Osteoblast (primary cell): ENCODE measurements at places on chromosomes 12 and 14. TPM values are rescaled to one million over a fixed set of nuclear protein-coding genes. Genes with fewer than 3 reads are reported as not detected.

The OR6C2 gene
- not detected in 2 replicates for total RNA-seq

DNA sequence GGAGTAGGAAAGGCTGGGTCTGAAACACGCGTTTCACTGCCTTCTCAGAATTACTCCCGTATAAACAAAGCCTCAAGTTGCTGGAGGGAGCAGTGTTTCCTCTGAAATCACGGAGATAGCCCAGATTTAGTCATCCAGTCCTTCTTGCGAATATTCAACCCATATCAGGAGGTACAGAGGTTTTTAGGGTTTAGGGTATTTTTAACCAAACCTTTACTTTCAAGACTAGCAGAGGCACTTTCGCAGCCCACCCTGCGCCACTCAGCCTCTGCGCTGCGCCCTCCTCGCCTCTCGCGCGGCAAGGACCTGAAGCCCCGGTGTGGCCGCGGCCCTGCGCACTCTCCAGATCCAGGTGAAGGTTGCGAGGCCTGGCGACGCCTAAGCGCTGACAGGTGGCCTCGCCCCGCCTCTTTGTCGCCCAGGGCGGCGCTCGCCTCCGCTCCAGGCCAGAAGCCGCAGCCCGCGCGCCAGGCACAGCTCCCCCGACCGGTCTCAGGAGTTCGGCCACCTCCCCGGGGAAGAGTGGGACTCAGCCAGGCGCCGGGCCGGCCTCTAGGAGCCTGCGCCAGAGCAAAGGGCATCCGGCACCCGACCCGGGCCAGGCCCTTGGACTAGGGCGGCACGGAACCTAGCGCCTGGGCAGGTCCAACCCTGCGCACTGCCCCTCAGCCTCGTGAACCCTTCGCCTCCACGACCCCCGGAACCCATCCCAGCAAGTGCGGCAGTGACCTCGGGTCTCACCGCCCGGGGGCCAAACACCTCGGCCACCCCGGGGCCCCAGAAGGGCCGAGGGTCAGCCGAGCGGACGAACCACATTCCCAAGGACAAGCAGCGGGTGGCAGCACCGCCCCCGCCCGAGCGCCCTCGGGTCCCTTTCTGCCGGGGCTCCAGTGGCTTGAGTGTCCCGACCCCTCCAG lies 1.8 kb upstream of the SAMD4A start:
- H3K36me3 ChIP-seq: no peaks in the 10 kb centered on the region
- no peaks in the 10 kb centered on the region for H3K27me3 ChIP-seq
- peak overlapping the region; percentile 80 for H3K27ac ChIP-seq

The C1QL4 gene
- total RNA-seq: 0.36 TPM in 1 of 2 replicates, not detected in the other

The KRT6C gene
- total RNA-seq: not detected in 2 replicates

- DNase-seq: peak; percentile 47
- no peaks in the 10 kb centered on the region for H3K36me3 ChIP-seq
- H3K4me1 ChIP-seq: peaks cover 6% of the 10 kb centered on the region
- H3K27me3 ChIP-seq: no peaks in the 10 kb centered on the region
- no peak overlapping the region for H3K27ac ChIP-seq
These were observed 11.4 kb upstream of the ART4 start for GRCh38 chr12:14854586-14855183.
